Uterus (tissue), 4 donors: ENCODE measurements at places on chromosomes 12 and 14. TPM values are rescaled to one million over a fixed set of nuclear protein-coding genes. Genes with fewer than 3 reads are reported as not detected.
A peak's percentile ranks its signal among the peaks of the same experiment; 100 is the strongest.

Gene LMNTD1
- total RNA-seq: not detected

Gene FSCB
- not detected for total RNA-seq

Gene TIGAR
- total RNA-seq: 2.5 TPM

Gene SLC41A2
- 10.3 TPM for total RNA-seq

Gene C12orf54
- 3.6 TPM for total RNA-seq

Gene ADSS1
- 7.0 TPM for total RNA-seq

Gene RAD51AP1
- total RNA-seq: 22.8 TPM

Gene RIMBP2
- 8.2 TPM for total RNA-seq

Gene FAM181A
- not detected for total RNA-seq

GRCh38 chr12:71158361-71158882, 623 bp upstream of the TSPAN8 start:
- no peak for DNase-seq

DNA sequence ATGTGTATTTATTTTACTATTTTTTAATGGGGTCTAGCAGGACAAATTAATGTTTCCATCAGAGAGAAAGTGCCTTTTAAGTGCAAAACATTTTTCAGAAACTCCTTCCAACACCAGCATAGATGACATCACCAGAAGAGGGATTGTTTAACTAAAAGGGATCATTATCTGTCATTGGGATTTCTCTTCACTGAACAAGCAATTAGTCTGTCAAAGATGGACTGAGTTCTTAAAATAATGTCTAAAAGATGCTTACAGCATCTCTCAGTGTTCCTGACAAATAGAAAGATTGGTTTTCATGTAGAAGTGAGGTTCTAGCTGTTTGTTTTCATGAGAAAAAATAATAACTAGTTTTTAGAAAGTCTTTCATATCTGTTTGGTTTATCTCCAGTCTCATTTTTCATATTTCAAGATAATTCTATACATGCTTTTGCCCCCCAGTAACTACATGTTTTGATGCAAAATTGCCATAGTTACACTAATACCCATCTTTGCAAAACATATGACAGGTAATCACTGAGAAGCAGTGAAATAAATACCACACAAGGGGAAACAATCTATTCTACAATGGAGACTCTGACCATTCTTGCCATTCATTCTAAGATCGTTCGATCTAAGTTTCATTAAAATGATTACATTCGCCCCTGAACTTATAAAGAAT, 850.3 kb downstream of the GALC start:
- no peak for DNase-seq

DNA sequence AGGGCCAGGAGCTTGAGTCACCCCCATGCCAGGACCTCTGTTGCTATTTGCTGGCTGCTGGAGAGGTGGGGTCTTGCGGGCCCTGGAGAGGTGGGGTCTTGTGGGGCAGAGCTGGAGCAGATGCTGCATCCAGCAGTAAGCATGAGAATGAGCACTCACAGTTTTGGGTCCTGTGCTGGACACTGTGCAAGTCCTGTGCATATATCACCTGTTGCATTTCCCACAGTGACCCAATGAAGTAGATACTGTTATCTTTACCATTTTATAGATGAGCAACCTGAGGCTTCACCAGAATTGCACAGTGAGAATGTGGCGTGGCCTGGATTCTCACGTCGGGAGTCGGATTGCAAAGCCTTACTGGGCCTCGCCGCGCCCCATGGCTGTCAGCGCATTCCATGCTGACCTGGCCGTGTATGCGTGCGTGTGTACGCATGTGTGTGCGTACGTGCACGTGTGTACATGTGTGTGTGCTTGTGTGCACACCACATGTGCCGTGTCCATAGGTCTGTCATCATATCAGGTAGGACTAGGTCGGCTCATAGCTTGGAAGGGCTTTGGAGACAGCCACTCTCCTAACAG, 12.0 kb downstream of the COA8 start:
- no peak for DNase-seq

GRCh38 chr14:50970886-50971781, 26.9 kb upstream of the PYGL start:
- no peak for DNase-seq

- no peak for DNase-seq
Measured at GRCh38 chr14:26138764-26139445, 458.9 kb downstream of the NOVA1 start.

DNA sequence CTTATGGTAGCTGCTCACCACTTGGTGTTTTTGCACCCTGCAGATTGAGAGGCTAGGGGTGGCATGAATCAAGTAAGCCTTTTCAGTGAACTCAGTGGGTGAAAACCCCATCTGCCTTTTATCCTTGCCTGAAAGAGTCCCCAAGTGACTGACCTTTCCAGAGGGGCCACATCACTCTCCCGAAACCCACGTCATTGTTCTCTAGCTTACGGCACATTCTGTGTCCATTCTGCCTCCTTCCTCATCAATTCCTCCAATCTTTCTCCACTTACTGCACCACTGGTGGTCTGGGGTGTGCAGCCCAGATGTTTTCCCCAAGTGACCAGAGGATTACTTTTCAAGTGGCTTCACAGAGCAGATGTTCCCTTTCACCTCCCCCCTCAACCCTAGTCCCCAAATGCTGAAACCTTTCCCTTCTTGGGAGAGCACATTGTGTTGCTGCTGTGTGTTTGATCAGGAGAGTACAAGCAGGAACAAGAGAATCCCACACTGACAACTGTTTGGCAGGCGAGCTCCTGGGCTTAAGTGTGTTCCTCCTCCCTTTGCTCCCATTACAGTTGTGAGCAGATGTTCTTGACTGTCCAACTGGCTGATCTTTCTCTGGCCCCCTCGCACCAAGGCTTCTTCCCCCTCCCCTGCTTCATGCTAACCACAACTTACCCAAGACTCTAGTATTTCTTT, 138.0 kb upstream of the IGF1 start:
- DNase-seq: no peak

DNA sequence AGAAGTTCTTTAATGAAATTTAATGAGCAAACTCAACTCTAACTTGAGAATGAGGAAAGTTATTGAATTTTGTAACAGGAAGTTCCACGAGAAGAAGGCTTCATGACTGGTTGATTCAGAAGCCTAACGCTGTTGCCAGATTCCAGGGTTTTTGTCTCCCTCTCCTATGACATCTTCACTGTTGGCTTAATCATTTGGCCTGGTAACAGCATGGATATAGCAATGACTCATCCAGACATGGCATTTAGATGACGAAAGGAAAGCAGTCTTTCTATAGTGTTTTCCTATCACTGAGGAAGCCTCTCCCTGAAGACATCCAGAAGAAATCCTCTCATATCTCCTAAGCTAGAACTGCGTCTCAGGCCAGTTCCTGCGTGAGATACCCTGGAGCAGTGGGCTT, 9.4 kb upstream of the KCNA1 start:
- DNase-seq: no peak

GRCh38 chr12:68864604-68865003, 56.6 kb downstream of the MDM2 start:
- DNase-seq: no peak

GRCh38 chr14:55482936-55483605, 42.7 kb upstream of the TBPL2 start:
- DNase-seq: no peak

GRCh38 chr12:74349925-74350324, 187.7 kb upstream of the ATXN7L3B start:
- DNase-seq: no peak

DNA sequence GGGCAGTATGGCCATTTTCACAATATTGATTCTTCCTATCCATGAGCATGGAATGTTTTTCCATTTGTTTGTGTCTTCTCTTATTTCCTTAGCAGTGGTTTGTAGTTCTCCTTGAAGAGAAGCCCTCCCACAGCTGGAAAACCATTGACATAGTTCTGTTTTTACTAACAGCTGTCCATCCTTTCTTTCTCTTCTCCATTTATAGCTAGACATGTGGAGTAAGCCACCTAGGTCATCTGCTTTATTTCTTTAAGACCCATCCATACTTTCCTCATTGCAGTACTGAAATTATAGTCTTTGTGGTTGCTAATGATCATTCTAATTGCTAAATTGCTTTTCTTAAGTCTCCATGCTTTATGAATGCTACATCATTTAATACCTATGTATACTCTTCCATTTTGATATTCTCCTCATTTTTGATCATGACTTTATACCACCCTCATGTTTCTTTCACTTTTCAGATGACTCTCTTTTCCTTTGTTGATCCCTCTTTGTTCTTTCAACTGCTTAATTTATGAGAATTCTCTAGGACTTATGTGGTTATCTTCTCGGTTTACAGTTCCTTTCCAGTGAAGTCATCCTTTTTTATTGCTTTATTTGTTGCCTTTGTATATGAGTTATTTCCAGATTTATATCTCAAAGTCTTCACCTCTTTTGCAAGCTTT, 114.2 kb downstream of the PCNX1 start:
- DNase-seq: no peak

GRCh38 chr14:50796390-50796789, 34.6 kb downstream of the NIN start:
- no peak for DNase-seq

DNA sequence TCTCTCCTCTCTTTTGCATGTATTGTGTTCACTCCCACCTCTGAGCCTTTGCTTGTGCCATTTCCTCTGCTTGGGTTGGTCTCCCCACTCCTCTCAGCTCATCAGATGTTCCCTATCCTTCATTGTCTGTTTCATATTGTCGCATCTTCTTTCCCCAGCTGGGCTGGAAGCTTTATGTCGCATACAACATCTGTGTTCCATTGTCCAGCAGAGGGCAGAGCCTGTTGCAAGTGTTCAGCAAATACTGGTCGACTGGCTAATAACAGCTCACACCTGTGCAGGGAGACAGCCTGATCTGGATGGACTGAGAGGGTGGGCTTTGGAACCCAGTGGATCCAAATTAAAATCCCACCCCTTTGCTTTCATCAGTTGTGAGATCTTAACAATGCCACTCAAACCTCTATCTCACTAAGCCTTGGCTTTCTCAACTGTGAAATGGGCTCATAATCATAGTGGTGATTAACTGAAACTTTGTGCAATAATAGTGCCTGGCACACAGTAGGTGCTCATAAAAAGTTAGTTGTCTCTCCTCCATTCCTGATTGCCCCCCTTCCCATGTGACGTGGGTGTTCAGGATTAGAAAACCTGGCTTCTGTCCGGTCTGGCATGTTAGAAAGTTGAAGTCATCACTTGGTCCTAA, 75.8 kb downstream of the RIN3 start:
- DNase-seq: peak; percentile 37

- no peak for DNase-seq
Measured at GRCh38 chr14:89848165-89848564, 106.4 kb downstream of the EFCAB11 start.
